ENCODE measurements at places on chromosomes 2 and 18.

- no peak for DNase-seq
These were observed 104.5 kb downstream of the EPHA4 start for GRCh38 chr2:221467610-221468009.

GRCh38 chr2:172586245-172586891, 30.5 kb downstream of the PDK1 start:
- DNase-seq: no peak

GRCh38 chr2:225889452-225889851, 489.9 kb downstream of the NYAP2 start:
- DNase-seq: no peak

GRCh38 chr2:239109928-239110545, 262.2 kb downstream of the TWIST2 start:
- DNase-seq: no peak

- no peak for DNase-seq
These were observed 225.8 kb downstream of the ALPK2 start for GRCh38 chr18:58402951-58403702.

DNA sequence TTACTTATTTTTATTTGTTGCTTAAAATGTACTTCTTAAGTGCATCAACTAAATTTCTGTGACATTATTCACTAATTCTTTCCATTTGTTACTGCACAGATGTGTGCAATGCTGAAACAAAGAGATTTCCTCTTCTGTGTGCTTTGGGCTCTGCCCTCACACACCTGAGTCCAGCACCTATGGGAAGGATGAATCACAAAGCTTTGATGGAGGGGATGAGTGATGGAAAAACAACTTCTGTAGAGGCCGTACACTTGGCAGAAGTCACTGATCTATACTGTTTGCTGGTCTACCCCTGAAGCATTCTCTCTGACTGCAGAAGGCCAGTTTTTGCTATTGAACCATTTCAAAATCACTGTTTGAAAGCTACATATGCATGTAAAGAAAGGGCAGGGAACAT, 178.4 kb downstream of the ZEB2 start:
- DNase-seq: no peak

- no peak for DNase-seq
These were observed 13.1 kb upstream of the SCN1A start for GRCh38 chr2:166140932-166141331.

DNA sequence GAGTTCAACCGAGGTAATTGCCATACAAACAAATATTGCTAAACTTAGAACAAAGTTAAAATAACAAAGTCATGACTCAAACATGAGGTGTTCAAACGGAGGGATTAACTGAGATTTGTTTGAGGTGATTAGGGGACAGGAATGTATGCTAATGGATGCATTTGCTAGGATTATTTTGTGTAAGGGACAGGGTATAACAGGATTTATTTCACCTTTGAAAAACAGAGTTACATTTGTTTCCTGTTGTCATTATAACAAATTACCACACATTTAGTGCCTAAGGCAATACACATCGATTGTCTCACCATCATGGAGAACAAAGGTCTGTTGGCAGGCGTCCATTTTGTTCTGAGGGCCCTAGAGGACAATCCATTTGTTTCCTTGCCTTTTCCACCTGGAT, 304.3 kb upstream of the CNTNAP5 start:
- DNase-seq: no peak

- DNase-seq: no peak
These were observed 36.3 kb downstream of the OSGEPL1 start for GRCh38 chr2:189726271-189726670.

GRCh38 chr2:182057002-182057401, 71.3 kb downstream of the PPP1R1C start:
- no peak for DNase-seq
